ENCODE measurements at places on chromosomes 6 and 20.

GRCh38 chr6:145349950-145350510, 385.3 kb downstream of the EPM2A start:
- DNase-seq: no peak

- peak; percentile 71 for DNase-seq
Observed at GRCh38 chr6:33276864-33277662, at the start of gene B3GALT4. B3GALT4 (plus strand) TSS chr6:33277123; CDS start chr6:33277420, 297 bp downstream.

DNA sequence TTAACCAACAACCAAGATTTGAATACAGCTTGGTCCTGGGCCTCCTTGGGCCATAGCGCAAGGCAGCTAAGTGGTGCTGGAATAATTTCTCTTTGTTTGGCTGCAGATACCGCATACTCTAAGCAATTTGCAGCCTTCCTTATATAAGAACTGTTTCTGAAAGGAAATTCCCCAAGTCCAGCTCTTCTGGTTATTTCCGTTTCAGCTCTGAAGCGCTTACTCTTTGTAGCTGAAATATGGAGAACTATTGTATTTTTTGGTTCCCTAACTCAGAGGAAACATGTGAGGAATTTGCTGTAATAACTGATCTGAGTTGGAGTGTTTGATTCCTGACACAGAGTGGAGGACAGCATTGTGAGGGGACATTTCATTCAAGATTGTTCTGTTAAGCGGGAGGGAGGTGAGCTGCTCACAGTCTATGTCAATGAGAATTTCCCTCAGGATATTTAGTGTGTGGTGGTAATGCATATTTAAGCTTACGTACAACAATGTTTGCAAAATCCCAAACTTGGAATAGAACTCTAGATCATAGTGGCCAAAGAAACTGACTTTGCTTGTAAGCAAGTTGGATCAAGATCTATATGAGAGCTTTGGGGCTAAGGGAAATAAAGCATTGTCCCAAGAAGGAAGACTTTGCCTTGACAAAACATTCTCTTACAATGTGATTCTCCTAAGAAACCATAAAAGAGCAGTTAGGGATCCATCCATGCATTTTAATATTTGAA, 576.6 kb upstream of the FLRT3 start:
- no peak for DNase-seq

DNA sequence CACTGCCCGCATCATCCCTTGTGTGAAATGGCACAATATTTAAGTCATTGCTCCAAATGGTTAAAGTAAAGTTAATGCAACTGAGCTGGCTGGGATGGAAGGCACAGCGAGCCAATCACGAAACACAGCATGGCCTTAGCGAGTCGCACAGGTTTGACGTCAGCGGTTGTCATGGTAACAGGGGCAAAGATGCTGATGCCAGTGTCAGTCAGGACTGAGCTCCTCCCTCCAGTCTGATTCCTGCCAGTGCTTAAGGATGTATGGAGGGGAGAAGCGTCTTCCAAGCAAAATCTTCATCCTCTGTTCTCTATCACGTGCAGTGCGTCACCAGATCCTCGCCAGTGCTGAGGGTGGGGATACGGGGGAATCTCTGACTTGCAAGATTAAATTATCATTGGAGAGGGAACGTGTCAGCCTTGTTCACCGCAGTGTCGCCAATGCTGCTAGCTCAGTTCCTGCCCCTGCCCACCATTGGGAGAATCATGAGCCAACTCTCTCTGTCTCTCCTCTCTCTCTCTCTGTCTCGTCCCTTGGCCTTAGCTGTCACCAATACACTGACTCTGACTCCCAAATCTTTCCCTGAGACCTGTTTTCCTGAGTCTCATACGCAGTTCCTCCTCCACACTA, 24.5 kb downstream of the TSPYL4 start:
- peak; percentile 97 for DNase-seq
